ENCODE measurements at places on chromosomes 2 and 18.

DNA sequence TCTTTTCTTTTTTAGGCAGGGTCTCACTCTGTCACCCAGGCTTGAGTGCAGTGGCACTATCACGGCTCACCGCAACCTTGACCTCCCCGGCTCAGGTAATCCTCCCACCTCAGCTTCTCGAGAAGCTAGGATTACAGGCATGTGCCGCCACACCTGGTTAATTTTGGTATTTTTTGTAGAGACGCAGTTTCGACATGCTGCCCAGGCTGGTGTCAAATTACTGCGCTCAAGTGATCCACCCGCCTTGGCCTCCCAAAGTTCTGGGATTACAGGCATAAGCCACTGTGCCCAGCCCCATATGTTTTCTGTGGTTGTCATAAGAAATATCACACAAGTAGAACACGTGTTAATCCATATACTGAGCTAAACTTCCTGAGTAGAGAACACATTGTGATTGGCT lies 14.6 kb downstream of the ENOSF1 start:
- no peak for DNase-seq

- DNase-seq, result no peak
Observed at GRCh38 chr2:206164261-206164862, 4.7 kb downstream of the EEF1B2 start.

DNA sequence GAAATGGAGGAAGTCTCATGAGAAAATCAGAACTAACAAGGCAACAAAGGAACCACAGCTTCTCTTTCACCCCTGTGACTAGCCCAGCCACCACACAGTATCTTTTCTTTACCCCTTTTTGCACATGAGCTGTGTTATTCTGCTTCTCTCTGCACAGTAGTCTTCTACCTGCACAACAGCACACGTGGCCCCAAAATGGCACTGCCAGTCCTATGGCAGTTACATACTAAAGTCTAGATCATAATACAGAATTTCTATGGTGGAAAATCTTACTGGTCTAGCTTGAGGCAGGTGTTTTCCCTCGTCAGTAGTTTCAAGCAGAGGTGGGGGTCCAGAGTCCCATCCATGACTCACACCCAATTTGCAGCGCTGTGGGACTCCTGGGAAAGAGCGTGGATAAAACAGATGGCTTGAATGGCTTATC lies 177.7 kb downstream of the DIS3L2 start:
- no peak for DNase-seq

DNA sequence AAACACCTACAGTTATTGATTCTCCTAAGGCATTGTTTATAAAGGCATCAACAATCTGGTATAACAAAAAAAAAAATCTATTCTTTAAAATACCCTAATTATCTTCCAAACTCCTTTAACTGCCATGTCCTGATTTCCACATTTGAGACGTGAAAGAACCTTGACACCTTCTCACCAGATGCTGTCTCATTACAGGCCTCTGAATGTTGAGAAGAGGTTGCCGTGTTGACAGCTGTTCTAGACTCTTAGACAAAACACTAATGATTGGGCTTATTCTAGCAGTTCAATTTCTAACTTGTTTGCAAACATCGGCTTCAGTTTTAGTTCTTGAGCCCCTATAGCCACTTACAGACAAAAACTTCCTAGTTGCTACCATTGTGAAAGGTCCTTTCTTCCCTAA lies 988.8 kb downstream of the LRP1B start:
- no peak for DNase-seq

- DNase-seq, result no peak
Observed at GRCh38 chr2:142952018-142952417, 74.6 kb downstream of the KYNU start.

DNA sequence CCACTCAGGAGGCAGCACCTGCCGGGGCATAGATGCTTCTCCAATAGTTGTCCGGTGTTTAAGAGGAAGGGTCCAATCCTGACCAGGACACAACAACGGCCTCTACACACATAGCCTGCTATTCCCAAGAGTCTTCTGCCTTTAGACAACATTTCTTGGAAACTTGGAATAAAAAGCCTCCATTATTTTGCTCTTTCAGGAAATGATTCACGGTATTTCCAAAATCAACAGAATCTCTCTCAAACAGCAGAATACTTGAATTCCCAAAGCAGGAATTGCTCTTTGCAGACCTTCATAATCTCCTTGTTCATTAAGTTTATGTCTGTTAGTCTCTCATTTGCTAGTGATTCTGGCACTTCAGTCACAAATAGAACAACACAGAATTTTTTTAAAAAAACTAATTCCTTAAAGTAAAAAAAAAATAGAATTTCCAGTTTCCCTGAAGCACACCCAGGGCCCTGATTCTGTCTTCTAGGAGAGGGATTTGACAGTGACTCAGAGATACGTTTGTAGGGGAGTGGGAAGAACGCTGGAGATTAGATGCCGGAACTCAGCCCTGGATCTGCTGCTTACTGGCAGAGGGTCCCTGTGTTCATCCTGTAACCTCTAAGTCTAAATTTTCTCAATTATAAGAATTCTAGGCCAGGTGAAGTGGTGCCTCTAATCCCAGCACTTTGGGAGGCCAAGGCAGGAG lies 74.7 kb downstream of the NAB1 start:
- DNase-seq, result no peak

DNA sequence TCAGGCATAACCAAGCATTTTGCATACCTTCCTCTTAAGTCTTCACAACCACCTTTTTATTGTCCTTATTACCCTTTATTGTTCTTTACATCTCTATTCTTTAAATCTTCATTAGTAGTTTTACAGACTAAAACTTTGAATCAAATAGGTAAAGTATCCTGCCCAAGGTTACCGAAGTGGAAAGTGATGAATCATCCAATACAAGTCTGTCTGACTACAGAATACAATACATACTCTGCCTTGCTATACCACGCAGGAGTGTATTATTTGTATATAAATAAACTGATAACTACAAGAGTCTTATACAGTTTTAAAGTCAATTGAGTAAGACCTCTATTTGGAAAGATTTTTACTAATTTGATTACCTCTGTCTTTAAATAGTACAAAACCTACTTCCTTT lies 196.0 kb downstream of the ZEB2 start:
- no peak for DNase-seq

- DNase-seq, result no peak
Observed at GRCh38 chr2:65081232-65081685, 25.0 kb downstream of the CEP68 start.

GRCh38 chr18:24381126-24381525 lies 16.5 kb downstream of the OSBPL1A start:
- DNase-seq, result no peak

DNA sequence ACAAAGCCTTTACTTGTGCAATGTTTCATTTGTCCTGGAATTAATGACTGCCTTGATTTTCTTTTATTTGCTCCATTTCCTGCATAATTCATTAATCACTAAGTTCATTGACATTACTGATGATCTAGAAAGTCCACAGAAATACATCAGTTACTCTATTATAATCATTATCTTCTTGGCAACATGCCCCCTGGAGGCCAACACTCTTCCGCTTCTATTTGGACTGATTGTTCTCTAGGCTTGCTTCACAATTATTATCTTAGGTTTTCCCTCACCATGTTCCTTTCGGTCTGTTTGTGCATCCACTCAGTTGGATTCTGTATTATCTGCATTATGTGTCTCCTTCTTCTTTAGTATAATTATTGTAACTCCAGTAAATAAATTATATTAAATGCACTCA lies 461.0 kb upstream of the CDH2 start:
- no peak for DNase-seq

- no peak for DNase-seq
Observed at GRCh38 chr2:66031236-66031635, 403.7 kb upstream of the MEIS1 start.

- no peak for DNase-seq
Observed at GRCh38 chr18:3526421-3527354, 76.7 kb downstream of the TGIF1 start.

GRCh38 chr2:38375696-38376345 lies 1.3 kb downstream of the ATL2 start:
- no peak for DNase-seq

GRCh38 chr2:55999790-56000189 lies 76.2 kb upstream of the EFEMP1 start:
- peak; percentile 9 for DNase-seq

DNA sequence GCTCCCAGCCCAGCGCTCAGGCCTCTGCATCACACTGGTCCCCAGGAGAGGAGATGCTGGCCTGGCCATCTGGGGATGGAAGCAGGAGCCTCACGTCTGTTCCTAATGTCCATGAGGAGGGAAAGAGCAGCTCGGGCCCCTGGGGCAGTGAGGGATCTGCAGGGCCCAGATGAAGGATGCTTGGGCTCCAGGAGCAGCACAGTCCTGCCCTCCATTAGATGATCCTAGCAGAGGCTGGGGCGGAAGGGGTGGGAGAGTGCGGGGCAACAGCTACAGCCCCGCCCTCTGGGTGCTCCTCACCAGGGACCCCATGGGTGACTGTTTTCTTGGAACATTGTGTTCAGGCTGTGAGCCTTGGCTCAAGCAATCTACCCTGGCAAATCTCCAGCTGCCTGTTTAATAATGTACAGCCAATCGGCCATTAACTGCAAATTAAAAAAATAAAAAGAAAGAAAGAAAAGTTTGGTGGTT lies 49.7 kb downstream of the TNS1 start:
- DNase-seq, result no peak

- no peak for DNase-seq
Observed at GRCh38 chr2:97848306-97848705, 134.9 kb downstream of the ZAP70 start.

DNA sequence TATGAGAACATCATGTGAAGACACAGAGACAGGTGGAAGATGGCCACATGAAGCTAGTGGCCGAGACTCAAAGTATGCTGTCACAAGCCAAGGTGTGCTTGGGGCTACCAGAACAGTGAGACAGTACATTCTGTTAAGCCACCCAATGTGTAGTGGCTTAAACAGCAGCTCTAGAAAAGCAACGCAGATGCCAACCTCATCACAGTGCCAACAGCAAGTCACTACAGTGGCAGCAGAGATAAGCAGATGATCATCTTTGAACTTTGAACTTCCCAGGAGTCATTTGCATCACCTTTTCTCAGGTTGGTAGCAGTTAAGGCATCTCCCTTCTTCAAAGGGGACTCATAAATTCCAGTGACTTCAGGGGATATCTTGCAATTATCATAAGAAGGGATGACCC lies 394.4 kb downstream of the LRP1B start:
- DNase-seq, result no peak

DNA sequence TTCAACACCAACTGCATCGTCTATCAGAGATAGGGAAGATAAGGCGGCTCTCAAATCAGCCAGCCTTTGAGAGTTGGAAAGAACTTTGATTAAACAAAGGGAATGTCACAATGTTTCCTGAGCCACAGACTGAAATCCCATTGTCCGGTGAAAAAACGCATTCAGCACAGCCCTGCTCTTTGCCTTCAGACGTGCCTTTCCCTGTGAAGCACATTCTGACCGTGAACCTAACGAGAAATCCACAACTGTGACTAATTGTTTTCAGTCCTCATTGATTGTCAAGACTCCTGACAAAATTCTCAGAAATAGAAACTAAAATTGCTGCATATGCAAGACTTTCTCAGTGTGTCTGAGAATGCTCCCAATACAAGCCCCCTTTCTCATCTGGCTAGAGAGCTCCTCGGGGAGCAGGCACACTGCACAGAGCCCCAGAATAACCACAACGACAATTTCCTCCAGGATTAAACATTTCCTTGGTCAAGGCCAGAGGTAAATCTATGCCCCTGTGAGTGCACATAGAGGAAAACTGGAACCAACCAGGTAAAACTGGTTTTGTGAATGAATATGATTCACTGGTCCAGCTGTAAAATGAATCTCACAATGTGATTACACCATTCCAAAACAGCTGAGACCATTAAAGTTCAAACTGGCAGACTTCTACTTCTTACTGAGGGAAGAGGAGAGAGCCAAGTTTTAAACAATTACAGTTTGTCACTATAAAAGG lies 561.9 kb upstream of the ID2 start:
- no peak for DNase-seq

DNA sequence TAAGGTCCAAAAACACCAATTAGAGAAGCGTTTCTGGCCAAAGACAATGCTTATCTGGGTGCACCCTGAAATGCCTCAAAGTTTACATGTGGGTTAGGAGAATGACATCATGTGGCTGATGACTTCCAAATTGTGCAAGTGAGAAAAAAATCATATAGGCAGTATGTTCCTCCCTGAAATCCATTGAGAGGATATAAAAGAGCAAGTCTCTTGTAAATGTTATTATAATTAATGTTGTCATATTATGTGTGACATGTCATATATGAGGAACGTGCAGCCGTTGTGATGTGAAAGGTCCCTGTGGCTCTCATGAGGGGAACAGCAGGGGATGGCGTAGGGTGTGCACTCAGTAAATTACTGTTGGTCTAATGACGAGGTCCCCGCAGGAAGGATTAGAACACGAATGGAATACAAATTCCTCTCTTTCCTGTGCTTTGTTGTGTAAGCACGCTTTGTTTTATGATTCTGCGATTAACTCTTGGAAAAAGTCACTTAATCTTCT lies 290.8 kb downstream of the PRKCE start:
- DNase-seq, result no peak

Data from AG04449 (cell line).